Esophagus squamous epithelium (tissue), 5 donors: ENCODE measurements at places on chromosomes 3 and 15.

GRCh38 chr3:141147657-141148056 is 84.0 kb upstream of the PXYLP1 start:
- DNase-seq = no peak

- DNase-seq = no peak
Measured at GRCh38 chr3:32041316-32041715, 59.8 kb downstream of the ZNF860 start.

DNA sequence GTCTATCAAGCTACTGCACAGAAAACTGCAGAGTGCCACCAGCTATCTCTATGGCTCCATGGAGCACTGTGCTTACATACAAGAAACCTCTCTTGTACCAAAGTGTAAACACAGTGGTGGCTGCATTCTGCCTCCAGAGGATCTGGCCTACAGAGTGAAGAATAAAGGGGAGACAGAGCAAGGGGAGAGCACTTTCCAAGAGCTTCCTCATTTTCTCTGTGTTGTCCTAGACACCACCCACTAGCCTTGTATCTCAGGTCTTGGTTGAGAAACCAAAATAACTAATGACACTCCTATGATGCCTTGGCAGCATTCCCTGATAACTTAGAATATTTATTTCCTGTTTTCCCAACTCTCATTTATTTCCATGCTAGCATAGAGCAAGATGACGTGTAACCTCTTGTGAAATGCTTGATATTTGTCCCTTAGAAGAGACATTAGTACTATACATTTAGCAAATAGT is 56.9 kb upstream of the PHLDB2 start:
- DNase-seq = no peak

- DNase-seq = no peak
Measured at GRCh38 chr15:36601952-36602351, 22.5 kb downstream of the CDIN1 start.

- no peak for DNase-seq
Measured at GRCh38 chr15:87741350-87741749, 515.2 kb downstream of the NTRK3 start.

GRCh38 chr3:60079076-60079475 is 1029.3 kb upstream of the CFAP20DC start:
- DNase-seq = no peak

DNA sequence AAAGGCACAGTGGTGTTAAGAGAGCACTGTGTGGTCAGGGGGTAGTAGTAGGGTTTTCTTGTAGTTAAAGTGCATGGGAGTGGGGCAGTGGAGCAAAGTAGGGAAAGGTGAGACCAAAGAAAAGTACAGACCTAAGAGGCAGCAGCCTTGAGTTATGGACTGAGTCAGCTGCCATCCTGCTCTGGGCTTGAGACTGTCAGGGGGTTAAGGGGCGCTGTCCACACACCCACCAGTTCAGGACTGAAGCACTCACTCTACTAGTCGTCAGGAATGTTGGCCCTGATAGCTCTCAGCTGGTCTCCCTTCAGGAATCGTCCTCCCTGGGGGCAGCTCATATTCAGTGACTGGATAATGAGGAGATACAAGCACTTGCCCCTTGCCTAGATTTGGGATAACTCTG is 7.9 kb downstream of the CCR4 start:
- no peak for DNase-seq

- DNase-seq = no peak
Measured at GRCh38 chr3:15453991-15454625, 26.7 kb downstream of the EAF1 start.

DNA sequence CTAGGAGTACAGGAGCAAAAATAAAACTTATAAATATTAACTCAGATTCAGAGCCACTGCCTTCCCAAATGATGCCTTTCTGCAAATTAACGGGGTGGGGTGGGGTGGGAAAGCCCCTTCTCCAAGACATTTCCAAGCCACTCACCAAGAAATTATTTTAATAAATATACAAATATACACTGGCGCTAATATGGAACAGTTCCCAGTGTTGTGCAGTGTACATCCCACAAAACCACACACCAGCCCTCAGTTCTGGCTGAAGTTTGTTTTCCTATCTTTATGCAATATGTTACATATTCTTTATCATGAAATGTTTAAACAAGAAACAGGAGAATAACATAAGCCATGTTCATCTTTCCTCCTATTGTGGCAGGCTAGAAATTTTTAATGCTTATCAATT is 53.0 kb upstream of the GYG1 start:
- DNase-seq = no peak

- DNase-seq = no peak
Measured at GRCh38 chr15:58404722-58405121, 27.1 kb upstream of the LIPC start.

GRCh38 chr3:175002732-175003143 is 143.6 kb downstream of the NAALADL2 start:
- no peak for DNase-seq

GRCh38 chr15:90264671-90265070 is 801 bp upstream of the NGRN start:
- no peak for DNase-seq

DNA sequence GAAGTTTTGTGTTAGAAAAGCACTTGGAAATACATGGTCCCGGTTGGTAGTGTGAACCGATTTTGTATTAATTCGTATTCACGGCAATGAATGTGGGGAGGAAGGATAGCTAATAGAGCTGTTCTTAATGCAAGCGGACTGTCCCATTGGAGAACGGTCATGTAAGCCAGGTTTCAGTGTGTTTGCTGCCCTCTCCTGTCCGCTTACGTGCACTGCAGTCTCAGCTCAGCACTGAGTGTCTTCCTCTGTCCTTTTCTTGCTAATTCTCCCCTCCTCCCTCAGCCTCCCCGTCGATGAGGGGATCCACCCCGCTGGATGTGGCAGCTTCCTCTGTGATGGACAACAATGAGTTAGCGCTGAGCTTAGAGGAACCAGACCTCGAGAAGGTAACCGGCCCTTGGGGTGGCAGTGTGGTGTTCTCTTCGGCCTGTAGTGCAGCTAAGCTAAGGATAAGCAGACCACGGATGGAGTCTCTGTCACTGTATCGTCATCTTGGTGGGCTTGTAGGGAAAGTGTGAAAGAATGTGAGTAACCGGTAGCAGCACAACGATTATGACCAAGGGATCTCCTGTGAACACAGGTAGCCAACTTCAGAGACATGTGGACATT is 267.5 kb upstream of the CHRM5 start:
- DNase-seq = no peak

DNA sequence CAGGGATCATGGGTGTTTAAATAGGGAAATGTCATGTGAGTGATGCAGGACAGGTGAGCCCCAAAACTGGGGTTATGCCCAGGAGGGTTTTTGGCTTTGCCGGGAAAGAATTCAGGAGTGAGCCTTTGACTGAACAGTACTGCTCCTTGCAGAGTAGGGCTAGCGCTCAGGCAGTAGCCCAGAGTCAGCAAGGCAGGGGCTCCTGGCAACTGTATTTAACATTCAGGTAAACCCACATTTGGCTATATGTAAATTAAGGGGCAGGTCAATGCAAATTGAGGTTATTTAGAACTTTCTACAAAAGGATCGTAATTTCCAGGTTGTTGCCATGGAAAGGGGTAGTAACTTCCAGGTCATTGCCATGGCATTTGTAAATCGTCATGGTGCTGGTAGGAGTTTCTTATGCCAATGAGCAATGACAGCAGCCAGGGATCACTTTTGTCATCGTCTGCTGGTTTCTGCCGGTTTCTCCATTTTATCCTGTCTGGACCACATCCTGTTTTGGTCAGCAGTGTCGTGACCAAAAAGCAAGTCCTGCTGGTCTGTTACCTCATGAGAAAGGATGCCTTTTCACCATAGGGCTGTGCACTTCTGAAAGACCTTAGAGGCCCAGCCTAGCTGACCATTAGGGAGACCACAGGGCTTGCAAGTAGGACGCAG is 24.3 kb downstream of the MTHFS start:
- no peak for DNase-seq

DNA sequence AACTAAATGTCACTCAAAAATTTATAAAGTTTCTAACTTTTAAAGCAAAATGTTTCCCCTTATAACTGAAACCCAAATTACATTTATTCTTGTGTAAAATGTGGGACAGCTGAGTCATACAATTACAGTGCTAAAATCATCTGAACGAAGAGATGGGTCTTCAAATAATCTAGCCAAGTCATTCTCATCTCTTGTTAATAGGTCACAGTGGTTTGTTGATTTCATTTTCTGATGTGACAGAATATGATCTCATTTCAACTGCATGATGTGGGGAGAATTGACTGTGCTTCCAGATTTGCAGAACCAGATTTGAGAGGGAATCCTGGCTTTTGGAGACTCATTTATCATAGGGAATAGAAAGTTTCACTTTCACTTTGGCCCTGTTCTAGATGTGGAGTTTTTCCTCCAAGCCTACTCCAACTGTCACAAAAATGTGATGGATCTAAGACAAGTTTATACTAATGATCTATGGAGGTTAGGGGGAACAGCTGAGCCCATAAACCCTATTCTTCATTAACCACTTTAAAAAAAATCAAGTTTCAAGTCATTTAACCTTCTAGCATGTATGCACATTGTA is 685.0 kb downstream of the PDCD6IP start:
- no peak for DNase-seq

DNA sequence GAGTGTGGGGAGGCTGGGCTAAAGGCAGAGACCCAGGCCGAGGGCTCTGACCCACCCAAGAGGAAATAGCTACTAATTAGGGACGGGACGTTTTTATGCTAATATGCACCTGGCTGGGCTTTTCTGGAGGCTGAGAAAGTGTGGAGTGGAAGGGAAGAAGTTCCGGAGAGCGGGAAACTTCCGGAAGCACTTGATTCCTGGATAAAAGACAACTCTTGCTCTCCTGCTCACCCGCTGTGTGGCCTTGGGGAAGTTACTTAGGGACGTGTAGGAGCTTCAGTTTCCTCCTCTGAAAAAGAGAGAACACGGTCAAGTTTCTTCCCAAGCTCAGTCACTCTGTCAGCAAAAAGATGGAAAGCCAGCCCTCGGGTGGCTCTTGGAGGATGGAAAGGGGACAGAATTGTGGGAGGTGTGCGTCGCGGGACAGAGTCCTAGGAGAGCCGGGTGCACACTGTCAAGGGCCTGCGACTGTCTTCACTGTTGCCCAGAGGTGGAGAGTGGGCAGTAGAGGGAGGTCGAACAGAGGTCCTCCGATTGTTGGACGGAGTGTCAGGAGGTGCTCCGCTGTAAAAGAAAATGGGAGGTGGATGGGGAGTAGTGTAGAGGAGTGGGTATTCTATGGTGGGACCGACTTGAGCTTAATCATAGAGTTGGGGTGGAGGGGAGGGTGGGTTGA is 43.2 kb downstream of the EPHB3 start:
- DNase-seq = no peak

DNA sequence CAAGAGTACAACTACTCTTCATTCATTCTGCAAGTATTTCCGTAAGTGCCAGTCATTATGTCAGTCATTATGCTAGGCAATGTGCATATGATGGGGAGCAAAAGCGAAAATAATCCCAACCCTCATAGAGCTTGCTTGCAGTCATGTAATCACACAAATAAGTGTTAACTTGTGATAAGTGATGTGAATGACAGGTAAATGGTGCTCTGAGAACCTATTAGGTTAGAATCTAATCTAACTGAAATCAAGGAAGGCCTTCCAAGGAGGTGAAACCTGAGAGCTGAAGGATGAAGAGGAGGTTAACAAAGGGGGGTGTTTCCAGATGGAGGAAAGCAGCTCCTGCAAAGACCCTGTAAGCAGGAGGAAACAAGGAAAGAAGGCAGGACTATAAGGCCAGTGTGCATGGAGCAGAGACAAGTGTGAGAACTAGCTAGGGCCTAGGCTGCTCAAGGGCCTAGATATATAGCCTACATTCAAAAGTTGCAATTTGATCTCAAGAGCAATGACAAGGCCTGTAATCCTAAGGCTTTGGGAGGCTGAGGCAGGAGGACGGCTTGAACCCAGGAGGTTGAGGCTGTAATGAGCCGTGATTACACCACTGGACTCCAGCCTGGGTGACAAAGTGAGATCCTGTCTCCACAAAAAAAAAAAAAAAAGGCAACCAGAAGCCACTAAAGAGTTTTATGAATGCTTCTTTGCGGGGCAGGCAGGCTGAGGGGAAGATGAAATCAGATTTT is 5.3 kb downstream of the PTPN9 start:
- no peak for DNase-seq

DNA sequence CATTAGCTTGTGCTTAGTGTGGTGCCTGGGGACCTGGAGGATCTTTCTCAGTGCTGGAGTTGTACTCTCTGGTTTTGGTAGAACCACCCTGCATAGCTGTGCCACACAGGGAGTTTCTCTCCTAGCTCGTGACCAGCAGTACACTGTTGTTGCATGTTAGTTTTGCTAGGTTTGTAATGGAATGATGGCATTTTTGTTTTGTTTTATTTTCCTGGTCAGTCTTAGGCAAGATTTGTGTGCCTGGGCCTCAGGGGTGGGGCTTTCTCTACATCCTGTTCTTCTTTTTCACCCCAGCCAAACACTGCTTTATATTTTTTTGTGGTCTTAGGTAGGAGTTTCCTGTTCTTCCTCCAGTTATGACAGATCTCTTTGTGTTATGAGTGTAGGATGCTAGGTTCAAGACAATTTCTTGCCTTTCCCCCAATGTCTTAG is 534.5 kb upstream of the KCNMB2 start:
- DNase-seq = no peak

DNA sequence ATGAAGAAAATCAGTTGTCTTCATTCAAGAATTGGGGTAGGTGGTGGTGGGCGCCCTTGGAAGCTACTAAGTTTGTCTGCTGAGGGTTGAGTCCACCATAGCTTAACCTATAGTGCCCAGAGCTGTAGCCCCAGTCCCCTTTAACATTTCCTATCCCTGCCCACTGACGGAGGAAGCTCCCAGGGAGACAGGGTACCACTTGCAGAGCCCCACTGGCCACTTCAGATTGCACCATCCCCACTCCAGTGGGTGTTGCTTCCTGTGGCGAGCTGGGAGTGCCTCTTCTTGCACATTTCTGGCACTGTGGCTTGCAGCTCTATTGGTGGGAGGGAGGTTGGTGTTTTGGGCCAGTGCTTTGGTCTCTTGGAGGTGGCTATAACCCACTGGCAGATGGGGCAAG is 2.7 kb downstream of the PXYLP1 start:
- DNase-seq = no peak

DNA sequence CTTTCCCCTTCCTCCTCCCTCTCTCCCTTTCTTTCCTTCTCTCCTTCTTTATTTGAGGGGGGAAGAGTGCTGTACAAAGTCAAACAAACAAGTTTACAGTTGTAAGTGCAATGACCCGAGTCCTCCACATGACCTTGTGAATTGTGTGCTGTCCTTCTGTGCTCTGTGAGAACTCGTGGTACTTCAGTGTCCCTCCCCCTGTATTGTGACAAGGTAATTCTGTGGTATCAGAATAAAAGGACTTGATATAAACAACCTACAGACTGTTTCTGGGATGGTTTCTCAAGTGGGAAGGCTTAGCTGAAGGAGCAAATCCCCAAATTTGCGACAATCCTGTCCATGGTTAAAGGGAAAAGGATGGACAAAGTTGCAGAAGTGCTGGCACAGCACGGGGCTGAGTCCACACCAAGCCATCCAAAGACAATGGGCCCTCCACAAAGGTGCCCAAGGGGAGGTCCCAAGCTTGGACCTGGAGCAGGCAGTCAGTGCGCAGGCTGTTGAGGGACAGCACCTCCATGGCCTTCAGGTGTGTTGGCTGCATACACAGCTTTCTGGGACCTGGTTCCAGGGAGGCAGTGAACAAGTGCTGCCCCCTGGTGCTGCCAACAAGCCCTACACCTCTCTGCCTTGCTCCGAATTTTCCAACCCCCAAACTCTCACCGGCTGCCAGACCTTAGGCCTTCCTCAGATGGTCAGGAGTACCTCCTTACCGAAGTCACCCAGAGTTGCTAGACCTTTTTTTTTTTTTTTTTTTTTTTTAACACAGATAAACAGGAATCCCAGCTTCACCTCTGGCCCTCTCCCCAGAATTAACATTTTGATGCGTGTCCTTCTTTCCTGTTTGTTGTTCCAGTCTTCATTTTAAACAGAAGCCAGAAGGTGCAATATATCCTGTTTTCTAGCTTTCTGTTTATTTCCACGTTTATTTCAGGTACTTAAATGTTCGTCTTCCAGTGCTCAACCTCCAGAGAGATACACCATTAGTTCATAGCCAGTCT is 2.6 kb upstream of the APEH start:
- DNase-seq = no peak
